Left lung (tissue), 14 donors: ENCODE measurements at places on chromosomes 2 and 18. TPM values are rescaled to one million over a fixed set of nuclear protein-coding genes. Genes with fewer than 3 reads are reported as not detected.

- no peak for DNase-seq
Measured at GRCh38 chr2:198710562-198710961, 747.2 kb downstream of the SATB2 start.

ANKRD44 gene
- total RNA-seq, result 32.7 TPM

- no peak for DNase-seq
Measured at GRCh38 chr2:217466805-217467204, 536.0 kb downstream of the TNS1 start.

GRCh38 chr18:43846299-43846698, 569.0 kb upstream of the SYT4 start:
- DNase-seq, result no peak

- DNase-seq, result no peak
Measured at GRCh38 chr2:29613067-29613466, 308.3 kb downstream of the ALK start.

NXPH2 gene
- total RNA-seq, result not detected

GRCh38 chr2:19947184-19947940, 42.5 kb downstream of the WDR35 start:
- DNase-seq, result no peak

DNA sequence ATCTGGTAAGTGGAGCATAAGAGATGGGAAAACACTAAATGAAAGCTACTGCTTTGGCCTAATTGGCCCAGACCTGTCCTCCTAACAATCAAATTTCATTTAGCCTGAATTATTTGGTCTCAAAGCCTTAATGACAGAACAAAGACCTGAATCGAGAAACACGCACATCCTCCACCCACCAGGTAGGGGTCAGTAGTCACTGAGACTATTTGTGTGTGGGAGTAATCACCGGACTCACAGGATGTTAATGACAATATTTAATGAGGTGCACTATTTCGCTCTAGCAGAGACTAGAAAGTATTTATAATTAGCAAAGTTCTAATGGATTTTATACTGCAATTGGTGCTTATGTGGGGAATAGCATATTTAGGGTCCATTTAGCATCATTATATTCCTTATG, 68.1 kb downstream of the RBM43 start:
- no peak for DNase-seq
